ENCODE measurements at places on chromosomes 7 and 10. TPM values are rescaled to one million over a fixed set of nuclear protein-coding genes. Genes with fewer than 3 reads are reported as not detected.

COL26A1 gene
- total RNA-seq: 10.6 TPM

SYCE1 gene
- total RNA-seq: not detected

GRCh38 chr7:5501465-5501864, 77.8 kb upstream of the TNRC18 start:
- H3K4me3 ChIP-seq: no peak overlapping the region
- peaks cover 6% of the 10 kb centered on the region for H3K36me3 ChIP-seq
- no peaks in the 10 kb centered on the region for H3K27me3 ChIP-seq
- H3K27ac ChIP-seq: no peak overlapping the region

GRCh38 chr7:1380231-1380815, 78.9 kb downstream of the MICALL2 start:
- peaks cover 33% of the 10 kb centered on the region for H3K27me3 ChIP-seq
- H3K4me3 ChIP-seq: no peak overlapping the region
- no peak for DNase-seq
- H3K36me3 ChIP-seq: no peaks in the 10 kb centered on the region

DNA sequence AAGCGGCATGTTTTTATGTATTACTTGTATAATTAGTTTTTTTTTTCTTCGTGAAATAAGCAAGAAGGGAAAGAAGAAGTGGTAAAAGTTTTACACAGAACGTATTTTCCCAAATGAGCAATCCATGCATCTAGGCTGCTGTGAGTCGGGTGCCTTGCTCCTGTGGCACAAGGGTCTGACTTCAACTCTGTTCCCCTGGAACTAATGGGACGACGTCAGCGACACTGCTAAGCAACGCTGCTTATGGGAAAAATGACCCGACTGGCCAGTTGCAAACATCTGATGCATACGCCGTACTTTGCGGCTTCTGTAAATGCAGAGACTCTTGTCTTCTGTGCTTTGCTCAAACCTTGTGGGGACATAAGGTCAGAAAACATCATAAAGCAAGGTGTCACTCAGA, 66.3 kb downstream of the MPP7 start:
- no peak overlapping the region for H3K27ac ChIP-seq
- no peak for DNase-seq
- H3K36me3 ChIP-seq: no peaks in the 10 kb centered on the region

DNA sequence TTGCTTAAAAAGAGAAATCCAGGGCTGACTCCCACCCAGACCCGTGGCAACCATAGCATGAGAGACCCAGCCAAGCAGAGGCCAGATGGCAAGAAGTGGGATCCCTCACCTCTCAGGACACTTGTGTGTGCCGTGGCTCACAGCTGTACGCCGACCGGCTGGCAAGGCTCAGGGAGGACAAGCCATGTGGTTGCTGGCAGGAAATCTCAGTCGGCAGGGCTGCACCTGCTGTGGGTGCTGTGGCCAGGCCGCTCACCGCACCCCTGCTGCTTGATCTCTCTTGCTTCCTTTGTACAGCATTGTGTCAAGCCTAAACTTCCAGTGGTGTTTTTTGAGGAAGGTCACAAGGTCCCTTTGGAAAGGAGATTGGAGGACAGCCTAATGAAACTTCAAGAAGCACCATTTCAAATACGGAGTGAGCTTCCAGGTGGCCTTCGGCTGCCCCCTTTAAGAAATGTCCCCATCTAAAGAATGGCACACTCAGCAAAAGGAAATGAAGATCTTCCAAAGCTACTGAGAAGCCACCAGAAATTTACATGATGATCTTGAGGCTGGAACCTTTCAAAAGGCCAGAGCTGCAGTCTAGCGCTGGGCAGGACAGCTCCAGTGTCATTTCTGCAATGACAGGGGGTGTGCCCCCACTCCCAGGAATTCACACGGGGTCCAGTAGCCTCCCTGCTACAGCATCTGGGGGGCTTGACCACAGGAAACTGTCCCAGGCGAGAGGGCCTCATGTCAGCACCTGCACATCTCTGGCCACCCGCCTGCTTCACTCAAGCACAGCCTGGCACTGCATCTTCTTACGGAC, 409.0 kb upstream of the MGMT start:
- H3K4me1 ChIP-seq: peaks cover 10% of the 10 kb centered on the region
- no peak for DNase-seq
- H3K36me3 ChIP-seq: no peaks in the 10 kb centered on the region
- H3K27ac ChIP-seq: no peak overlapping the region
- no peak overlapping the region for H3K4me3 ChIP-seq
- H3K27me3 ChIP-seq: no peaks in the 10 kb centered on the region

DNA sequence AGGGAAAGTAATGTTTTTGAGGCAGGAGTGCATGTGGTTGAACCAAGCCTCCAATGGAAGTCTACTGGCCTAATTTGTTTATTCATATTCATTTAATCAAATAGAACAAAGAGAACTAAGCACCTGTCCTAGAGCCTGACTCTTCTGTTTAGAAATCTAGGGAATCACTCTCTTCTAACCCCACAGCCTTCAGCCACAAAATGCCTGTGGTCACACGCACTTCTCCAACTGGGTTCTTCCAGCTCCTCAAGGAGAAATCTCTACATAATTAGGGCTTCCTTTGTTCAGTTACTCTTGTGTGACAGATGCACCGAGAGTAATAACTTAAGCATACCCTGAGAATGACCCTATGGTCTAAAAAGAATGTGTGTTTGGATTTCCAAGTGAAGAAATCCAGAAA, 133.7 kb upstream of the NAMPT start:
- H3K27ac ChIP-seq: peak overlapping the region; percentile 69
- H3K4me3 ChIP-seq: no peak overlapping the region
- peaks cover 4% of the 10 kb centered on the region for H3K27me3 ChIP-seq
- no peak for DNase-seq
- H3K36me3 ChIP-seq: peaks cover 3% of the 10 kb centered on the region
